Chondrocyte (in vitro differentiated cells): ENCODE measurements at places on chromosomes 5 and 9. TPM values are rescaled to one million over a fixed set of nuclear protein-coding genes. Genes with fewer than 3 reads are reported as not detected.

- no peak overlapping the region for H3K4me3 ChIP-seq
- H3K27ac ChIP-seq, result no peak overlapping the region
- no peaks in the 10 kb centered on the region for H3K36me3 ChIP-seq
- peaks cover 2% of the 10 kb centered on the region for H3K27me3 ChIP-seq
- H3K4me1 ChIP-seq, result no peaks in the 10 kb centered on the region
- no peak for DNase-seq
Observed at GRCh38 chr5:81067406-81067805, 107.2 kb downstream of the RASGRF2 start.

DNA sequence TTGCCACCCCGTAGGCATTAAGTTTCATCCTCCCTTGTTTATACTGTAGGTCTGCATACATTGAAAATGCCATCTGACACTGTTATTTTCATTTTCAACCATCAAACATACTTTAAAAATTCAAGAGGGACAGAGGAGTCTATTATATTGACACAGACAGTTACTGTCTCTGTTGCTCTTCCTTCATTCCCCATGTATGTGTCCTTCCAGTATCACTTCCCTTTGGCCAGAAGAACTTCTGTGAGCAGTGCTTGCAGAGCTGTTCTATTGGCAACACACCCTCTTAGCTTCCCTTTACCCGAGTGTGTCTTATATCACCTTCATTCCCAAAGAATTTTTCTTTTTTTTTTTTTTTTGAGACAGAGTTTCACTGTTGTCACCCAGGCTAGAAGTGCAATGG, 42.8 kb downstream of the RASGEF1C start:
- DNase-seq, result no peak
- peaks cover 24% of the 10 kb centered on the region for H3K27me3 ChIP-seq
- H3K4me1 ChIP-seq, result peaks cover 4% of the 10 kb centered on the region
- H3K36me3 ChIP-seq, result no peaks in the 10 kb centered on the region
- H3K4me3 ChIP-seq, result no peak overlapping the region

GRCh38 chr5:31630931-31631330, 8.0 kb upstream of the PDZD2 start:
- H3K27ac ChIP-seq, result no peak overlapping the region
- DNase-seq, result no peak
- H3K4me3 ChIP-seq, result no peak overlapping the region
- no peaks in the 10 kb centered on the region for H3K36me3 ChIP-seq

DNA sequence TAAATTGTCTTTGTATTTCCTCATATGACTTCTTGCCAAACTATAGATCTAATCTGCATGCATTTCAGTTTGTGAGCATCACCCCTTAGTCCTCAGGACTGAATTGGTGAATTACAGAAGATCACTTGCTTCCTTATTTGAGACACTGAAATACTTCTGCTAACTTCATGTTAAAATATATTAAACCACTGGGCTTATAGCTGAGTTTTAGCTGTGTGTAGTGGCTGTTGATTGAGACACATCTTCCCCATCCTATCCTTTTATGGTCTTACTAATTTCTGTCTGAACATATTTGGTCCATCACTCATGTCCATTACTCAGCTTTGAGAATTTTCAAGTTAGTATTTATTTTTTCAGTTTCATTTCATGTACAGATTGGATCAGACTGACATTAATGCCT, 295.9 kb downstream of the PSAT1 start:
- no peaks in the 10 kb centered on the region for H3K27me3 ChIP-seq
- H3K4me1 ChIP-seq, result peaks cover 69% of the 10 kb centered on the region
- DNase-seq, result no peak
- peak overlapping the region; percentile 70 for H3K27ac ChIP-seq
- H3K4me3 ChIP-seq, result no peak overlapping the region

GRCh38 chr5:170920196-170920595, 58.4 kb downstream of the RANBP17 start:
- H3K27ac ChIP-seq, result no peak overlapping the region
- H3K4me3 ChIP-seq, result no peak overlapping the region
- H3K4me1 ChIP-seq, result no peaks in the 10 kb centered on the region
- H3K36me3 ChIP-seq, result peaks cover 8% of the 10 kb centered on the region

DNA sequence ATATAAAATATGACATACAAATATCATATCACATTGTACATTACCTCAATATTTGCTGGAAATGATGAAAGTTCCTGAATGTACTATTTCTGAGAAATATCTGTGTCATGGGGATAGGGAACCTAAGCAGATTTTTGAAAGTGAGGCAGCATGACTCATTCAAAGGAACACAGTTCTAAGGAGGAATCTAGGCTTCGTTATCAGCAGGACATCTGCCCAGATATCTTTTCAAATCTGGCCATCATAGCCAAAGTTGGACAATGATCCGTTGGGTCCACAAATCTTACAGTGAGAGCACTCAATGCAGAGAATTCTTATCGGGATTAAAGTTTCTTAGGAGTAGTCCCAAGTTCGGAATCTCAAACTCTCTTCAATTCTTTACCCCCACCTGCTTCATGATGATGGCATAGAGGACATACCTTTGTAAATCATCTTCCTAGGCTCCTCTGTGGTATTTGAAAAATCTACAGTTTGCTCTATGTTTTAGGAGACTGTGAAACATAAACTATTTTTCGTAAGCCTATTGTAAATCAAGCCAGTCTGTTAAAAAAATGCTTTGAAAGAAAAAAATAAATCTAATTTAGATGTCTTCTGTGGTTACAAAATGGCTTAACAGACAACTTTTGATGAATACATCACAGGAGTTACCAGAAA, 29.4 kb upstream of the ALDH1A1 start:
- no peaks in the 10 kb centered on the region for H3K4me1 ChIP-seq
- H3K27me3 ChIP-seq, result peaks cover 2% of the 10 kb centered on the region
- H3K36me3 ChIP-seq, result no peaks in the 10 kb centered on the region
- H3K27ac ChIP-seq, result no peak overlapping the region
- H3K4me3 ChIP-seq, result no peak overlapping the region

DNA sequence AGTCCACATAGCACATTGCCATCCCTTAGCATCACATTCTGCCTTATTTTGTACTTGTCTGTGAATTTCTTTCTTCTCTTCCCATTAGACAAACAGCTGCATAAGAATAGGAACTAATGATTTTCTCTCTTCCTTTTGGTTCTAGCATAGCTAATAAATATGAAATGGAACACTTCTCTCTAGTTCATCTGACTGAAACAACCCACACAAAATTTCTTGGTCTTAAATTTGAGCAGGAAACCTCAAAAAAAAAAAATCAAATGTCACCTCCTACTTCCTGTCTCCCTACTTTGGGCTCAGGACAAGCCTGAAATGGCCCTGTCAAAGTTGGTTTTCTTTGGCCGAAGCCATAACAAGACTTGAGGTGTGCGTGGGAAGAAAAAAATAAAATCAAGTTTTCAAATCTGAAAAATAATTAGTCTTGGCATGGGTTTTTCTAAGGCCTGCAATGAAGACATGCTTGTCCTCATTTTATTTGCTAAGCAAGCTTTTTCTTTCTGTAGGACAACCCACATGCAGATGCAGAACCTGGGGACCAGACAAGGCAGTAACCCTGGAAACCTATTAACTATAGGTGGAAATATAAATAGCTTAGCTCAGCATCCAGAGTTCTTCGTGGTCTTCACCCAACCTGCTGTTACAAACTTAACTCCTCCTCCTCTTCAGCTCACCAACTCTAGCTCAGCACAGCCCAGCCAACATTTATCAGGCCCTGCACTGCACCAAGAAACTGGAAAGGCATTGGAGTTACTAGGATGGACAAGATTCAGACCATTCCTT, 523.5 kb upstream of the KLF4 start:
- H3K27me3 ChIP-seq, result peaks cover 4% of the 10 kb centered on the region
- no peak overlapping the region for H3K4me3 ChIP-seq
- DNase-seq, result no peak
- H3K27ac ChIP-seq, result no peak overlapping the region

GRCh38 chr9:78319197-78320029, 22.5 kb downstream of the PSAT1 start:
- H3K36me3 ChIP-seq, result peaks cover 62% of the 10 kb centered on the region
- no peaks in the 10 kb centered on the region for H3K27me3 ChIP-seq
- DNase-seq, result no peak
- H3K27ac ChIP-seq, result no peak overlapping the region
- no peak overlapping the region for H3K4me3 ChIP-seq
- H3K4me1 ChIP-seq, result peaks cover 29% of the 10 kb centered on the region

- H3K4me3 ChIP-seq, result no peak overlapping the region
- no peak for DNase-seq
- no peak overlapping the region for H3K27ac ChIP-seq
- H3K36me3 ChIP-seq, result peaks cover 2% of the 10 kb centered on the region
- peaks cover 5% of the 10 kb centered on the region for H3K4me1 ChIP-seq
- no peaks in the 10 kb centered on the region for H3K27me3 ChIP-seq
Observed at GRCh38 chr9:38644601-38645000, 24.2 kb upstream of the ANKRD18A start.

DNA sequence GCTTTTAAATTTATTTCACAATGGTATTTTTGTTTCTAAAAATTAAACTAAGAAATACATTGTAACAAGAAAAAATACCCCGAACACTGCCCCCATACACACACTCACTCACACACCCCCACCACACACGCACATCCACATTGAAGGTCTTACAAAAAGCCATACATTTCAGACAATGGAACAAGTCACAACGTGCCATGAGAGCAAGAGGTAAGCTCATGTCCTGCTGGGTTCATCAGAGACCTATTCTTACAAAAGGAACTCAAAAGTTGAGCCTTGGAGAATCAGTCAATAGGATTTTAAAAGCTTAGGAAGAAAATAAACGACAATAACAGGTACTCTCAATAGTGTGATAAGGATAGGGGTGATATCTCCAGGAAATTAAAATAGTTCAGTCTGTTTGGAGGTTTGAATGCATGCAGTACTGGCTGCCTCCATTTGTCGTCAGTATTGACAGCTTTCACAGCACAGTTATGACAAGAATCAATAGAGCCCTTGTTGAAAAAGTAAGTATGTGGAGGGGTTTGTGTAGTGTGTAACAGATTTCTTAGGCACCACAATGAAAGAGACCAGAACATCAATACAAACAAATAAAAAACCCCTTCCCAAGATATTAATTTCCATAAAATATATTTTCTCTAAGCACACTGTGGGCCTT, 1826.2 kb upstream of the CDH6 start:
- no peaks in the 10 kb centered on the region for H3K36me3 ChIP-seq
- no peak for DNase-seq
- H3K27ac ChIP-seq, result no peak overlapping the region
- H3K4me1 ChIP-seq, result no peaks in the 10 kb centered on the region
- no peak overlapping the region for H3K4me3 ChIP-seq

- DNase-seq, result no peak
- H3K27me3 ChIP-seq, result no peaks in the 10 kb centered on the region
- no peak overlapping the region for H3K4me3 ChIP-seq
- H3K36me3 ChIP-seq, result peaks cover 3% of the 10 kb centered on the region
Observed at GRCh38 chr9:124673063-124673462, 98.0 kb downstream of the NR6A1 start.

GRCh38 chr5:41600731-41601130, 90.3 kb upstream of the PLCXD3 start:
- no peak for DNase-seq
- H3K4me3 ChIP-seq, result no peak overlapping the region
- no peaks in the 10 kb centered on the region for H3K36me3 ChIP-seq
- H3K27me3 ChIP-seq, result no peaks in the 10 kb centered on the region

DNA sequence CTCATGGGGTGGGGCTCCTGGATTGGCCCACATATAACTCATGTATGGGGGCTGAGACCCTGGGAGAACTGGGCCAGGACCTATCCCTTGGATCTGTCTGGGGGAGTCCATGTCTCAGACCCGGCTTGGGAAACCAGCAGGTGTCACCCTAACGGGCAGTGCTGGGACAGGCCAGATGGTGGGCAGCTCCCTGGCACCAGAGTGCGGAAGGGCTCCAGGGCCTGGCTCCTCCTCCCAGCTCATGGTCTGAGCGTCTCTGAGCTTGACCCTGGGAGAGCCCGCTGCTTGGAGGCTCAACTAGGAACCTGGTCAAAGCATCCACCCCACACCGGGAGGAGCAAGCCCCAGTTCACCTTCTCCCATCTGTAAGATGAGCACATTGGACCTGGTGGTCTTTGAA, 15.5 kb upstream of the NCS1 start:
- H3K27me3 ChIP-seq, result no peaks in the 10 kb centered on the region
- no peak overlapping the region for H3K4me3 ChIP-seq
- H3K27ac ChIP-seq, result no peak overlapping the region
- DNase-seq, result no peak
- H3K4me1 ChIP-seq, result no peaks in the 10 kb centered on the region
- no peaks in the 10 kb centered on the region for H3K36me3 ChIP-seq

- no peak overlapping the region for H3K4me3 ChIP-seq
- no peak for DNase-seq
- H3K27ac ChIP-seq, result no peak overlapping the region
Observed at GRCh38 chr9:96160168-96160567, 141.8 kb downstream of the HSD17B3 start.

- no peak overlapping the region for H3K4me3 ChIP-seq
- H3K27ac ChIP-seq, result no peak overlapping the region
- H3K4me1 ChIP-seq, result peaks cover 16% of the 10 kb centered on the region
- H3K27me3 ChIP-seq, result no peaks in the 10 kb centered on the region
Observed at GRCh38 chr5:151706906-151707305, 20.2 kb upstream of the SPARC start.

DNA sequence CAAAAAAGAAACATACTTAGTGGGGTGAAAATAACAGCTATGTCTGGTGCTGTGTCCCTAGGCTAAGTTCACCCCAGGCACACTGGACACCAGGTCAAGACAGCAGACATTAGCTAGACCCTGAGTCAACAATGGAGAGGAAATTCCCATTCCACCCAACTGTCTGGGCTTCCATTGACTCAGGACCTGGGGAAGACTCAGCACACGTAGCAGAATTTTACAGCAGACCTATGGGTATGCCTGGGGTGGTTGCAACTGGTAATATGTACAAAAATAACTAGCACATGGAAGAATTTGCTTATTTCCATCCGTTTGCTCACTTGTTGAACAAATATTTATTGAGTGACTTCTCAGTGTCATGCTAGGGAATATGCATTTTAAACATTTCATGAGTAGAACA, 117.0 kb downstream of the GAS1 start:
- no peak for DNase-seq
- H3K27me3 ChIP-seq, result no peaks in the 10 kb centered on the region
- peaks cover 14% of the 10 kb centered on the region for H3K4me1 ChIP-seq
- H3K4me3 ChIP-seq, result no peak overlapping the region

The ASPN gene
- total RNA-seq, result 335 to 385 TPM (median 376 TPM) in 3 replicates

The RNF180 gene
- 5.8 to 6.4 TPM (median 6.1 TPM) in 3 replicates for total RNA-seq

The DIRAS2 gene
- total RNA-seq, result 10.5 to 20.2 TPM (median 10.9 TPM) in 3 replicates

The IL11RA gene
- 32.0 to 33.7 TPM (median 32.9 TPM) in 3 replicates for total RNA-seq

The SPINK4 gene
- not detected in 3 replicates for total RNA-seq

The MRPS2 gene
- total RNA-seq, result 22.7 to 24.6 TPM (median 24.4 TPM) in 3 replicates

The CCNJL gene
- 4.7 to 11.4 TPM (median 10.0 TPM) in 3 replicates for total RNA-seq

The G3BP1 gene
- 174 to 202 TPM (median 181 TPM) in 3 replicates for total RNA-seq

The FOXI1 gene
- total RNA-seq, result not detected in 3 replicates
